Activated CD8-positive, alpha-beta memory T cell treated with anti-CD3 and anti-CD28 coated beads for 4 hours (primary cell): ENCODE measurements at places on chromosomes 4 and X.

DNA sequence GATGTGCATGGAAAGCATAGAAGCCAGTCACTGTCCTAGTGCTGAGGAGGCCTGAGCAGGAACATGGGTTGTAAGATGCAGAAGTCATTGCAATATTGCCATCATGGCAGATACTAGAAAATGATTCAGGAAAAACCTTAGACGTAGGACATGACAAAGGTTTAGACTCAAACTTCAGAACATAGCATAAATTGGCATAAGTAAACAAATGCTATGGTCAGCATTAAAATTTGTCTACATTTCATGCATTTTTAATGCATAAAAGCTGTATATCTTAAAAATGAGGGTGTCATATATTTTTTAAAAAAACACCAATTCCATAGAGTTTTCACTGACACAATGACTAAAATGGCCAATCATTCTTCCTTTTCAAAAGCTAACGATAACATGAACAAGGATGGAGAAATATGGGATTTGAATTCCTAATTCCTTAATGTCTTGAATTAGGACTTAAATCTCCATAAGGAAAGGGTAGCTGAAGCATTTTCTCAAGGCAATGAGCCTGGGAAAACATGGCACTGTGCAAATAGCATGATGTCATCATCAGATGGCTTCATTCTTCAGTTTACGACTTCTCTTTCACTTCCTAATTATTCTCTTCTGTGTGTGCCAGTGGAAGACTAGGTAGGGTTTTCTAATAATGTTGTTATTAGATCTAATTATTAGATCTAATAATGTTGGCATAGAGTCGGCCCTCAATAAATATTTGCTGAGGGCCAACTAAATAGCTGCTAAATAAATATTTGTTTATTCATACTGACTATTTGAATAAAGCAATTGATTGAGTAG lies 125.1 kb upstream of the FRG1 start:
- DNase-seq, result no peak

DNA sequence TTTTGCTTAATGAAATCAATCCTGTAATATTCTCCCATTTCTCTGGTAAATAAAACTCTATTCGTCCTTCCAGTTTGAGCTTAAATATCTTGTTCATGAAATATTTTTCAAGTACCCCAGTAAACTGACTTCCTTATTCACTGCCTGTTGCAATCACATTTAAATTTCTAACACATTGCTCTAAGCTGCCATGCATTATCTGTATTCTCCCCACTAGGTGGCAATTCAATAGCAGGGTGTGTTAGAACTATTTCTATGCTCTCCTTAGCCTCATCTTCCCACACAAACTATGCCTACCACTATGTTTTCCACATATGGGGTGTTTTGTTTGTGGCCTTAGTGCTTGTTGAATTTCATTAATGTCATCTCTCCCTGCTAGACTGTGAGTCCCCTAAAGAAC lies 377.1 kb upstream of the HS3ST1 start:
- no peak for DNase-seq

- DNase-seq, result no peak
These were observed 338.2 kb upstream of the GATB start for GRCh38 chr4:152099061-152099425.

- no peak for DNase-seq
These were observed 131.7 kb downstream of the SPCS3 start for GRCh38 chr4:176451443-176451842.

- DNase-seq, result no peak
These were observed 329.7 kb downstream of the EPHA5 start for GRCh38 chr4:65340382-65341109.

- no peak for DNase-seq
These were observed 405.2 kb downstream of the PPARGC1A start for GRCh38 chr4:23484689-23485088.

DNA sequence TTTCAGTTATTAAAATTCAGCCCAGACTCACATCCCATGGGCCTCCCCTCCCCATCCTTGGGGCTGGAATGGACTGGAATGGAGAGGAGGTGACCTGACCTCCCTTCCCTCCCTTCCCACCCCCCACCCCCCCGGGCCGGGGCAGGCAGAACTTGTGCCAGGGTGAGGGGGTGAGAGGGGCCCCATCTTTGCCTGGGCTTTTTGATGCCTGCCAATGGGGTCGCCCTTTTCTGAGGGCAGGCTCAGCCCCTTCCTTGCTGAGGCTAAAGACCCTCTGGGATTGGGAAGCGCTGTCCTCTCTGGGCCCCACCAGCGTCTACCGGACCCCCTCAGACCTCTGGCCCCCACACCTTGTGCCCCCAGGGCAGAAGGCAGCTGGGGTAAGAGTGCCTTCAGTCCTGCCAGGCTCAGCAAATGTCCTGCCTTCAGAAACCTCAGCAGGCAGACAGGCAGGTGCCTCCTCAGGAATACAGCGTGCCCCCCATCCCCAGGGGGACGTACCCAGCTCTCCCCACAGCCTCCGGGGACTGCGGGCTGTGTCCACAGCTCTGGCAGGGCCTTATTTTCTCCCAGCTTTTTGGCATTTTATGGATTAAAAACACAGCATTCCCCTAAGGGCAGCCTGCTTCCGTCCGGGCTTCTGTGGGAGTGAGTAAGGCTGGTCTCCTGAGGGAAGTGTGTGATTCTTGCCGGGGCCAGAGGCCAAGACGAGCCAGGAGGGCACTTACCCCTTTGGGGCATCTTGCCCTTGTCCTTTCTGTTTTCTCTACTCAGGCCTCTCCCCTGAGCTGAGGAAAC lies 12.6 kb upstream of the CCNQ start:
- DNase-seq, result no peak
